ENCODE measurements at places on chromosomes 5 and 9. TPM values are rescaled to one million over a fixed set of nuclear protein-coding genes. Genes with fewer than 3 reads are reported as not detected.

DNA sequence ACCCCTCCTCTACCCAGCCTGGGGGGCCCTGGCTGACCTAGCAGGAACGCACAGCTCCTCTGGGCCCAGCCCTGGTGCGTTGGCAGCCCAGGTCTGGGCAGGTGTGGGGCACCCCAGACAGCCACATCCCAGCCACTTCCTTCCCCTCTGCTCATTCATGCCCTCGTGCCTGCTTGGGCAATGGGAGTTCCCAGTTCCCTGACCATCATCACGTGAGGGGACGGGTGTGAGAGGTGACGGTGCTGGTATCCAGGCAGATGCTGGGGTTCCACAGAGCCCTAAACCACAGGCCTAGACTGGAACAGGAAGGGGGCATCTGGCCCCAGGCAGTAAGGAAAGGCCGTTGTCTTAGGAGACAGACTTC, 8.4 kb downstream of the RALGDS start:
- peak; percentile 72 for DNase-seq

DNA sequence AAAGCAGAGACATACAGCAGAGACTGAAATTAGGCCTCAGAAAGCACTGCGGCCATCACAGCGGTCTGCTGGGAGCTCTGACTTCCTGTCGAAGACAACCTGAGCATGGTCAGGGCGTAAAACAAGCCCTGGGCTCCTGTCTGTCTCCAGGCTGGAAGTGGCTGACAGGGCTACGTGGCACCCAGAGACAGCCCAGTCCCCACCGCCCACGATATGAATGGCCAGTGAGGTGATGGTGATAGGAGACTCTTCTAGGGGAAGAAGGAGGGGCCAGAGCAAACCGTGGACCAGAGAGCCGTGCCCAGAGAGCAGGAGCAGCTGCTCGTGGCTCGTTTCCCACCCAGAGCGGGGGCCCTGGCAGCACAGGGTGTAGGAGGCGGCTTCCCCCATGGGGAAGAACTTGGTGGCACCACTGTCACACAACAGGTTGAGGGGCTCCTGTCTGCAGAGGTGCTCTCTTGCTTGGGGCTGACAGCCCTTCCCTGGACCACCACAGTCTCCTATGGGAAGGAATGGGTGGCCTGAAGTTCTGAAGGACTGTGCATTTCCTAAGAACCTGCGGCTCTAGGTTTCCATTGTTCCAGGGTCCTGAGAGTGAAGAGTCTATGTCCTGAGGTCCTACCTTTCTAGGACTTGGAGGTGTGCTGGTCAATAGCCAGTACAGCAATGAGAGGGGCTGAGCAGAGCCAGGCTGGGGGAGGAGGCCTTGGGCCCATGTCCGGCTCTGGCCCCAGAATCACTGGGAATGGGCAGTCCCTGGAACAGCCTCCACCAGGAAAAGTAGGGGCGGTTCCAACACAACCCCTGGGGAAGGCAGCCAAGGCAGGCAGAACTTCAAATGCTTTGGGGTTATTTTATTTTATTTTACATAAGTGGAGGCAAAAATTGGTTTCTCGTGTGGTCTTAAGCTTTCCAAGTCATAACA, 56.4 kb downstream of the BARX1 start:
- DNase-seq: no peak

Gene SPOCK1
- total RNA-seq: 39.8 TPM

Gene ZNG1A
- total RNA-seq: 16.1 TPM

DNA sequence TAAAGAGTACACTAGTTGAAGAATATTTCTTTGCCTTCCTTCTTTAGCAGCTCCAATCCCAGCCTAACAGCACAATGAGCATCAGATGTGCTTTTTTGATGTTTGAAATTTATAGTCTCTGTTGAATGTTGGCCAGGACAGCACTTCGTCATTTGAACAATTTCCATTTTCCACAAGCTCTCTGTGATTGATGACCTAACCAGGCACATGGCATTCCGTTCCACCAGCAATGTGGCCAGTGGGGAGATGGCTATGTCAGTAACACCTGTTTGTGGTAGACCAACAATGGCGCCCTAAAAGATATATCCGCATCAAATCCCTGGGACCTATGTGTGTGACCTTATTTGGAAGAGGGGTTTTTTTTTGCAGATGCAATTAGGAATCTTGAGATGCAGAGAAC, 66.8 kb downstream of the PALM2AKAP2 start:
- DNase-seq: no peak

Gene BARX1
- not detected for total RNA-seq

DNA sequence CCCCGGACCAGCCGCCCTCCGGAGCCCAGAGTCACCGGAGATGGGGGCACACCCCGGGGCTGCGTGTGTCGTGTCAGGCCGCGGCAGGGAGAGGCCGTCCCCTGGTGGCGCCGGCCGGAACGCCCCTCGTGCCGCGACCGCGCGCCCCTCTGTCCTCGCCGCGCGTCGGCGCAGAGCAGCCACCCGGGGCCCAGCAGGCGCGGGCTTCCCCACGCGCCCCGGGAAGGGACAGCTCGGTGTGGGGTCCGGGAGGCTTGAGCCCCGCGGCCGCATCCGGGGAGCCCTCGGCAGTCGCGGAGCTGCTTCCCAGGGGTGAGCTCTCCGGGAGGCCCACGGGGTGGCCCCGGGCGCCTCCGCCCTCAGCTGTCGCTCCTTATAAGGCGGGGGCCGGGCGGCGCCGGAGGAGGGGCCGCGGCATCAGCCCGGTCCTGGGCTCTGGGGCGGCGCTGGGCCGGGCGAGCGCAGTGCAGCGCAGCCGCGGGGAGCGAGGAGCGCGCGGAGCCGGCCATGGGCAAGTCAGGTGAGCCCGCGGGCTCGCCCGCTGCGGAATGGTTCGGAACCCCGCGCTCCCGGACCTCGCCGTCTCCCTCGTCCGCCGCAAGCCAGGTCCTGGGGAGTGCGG, at the start of gene GLIPR2:
Gene GLIPR2, plus strand, starts transcription at position 462 of the 622 bp plus-strand sequence. Its CDS starts 46 bp downstream, at position 508.
- DNase-seq: peak; percentile 64

- no peak for DNase-seq
Measured at GRCh38 chr5:154478752-154479159, 729 bp upstream of the HAND1 start.

GRCh38 chr5:54093861-54094260, 216.5 kb downstream of the ARL15 start:
- no peak for DNase-seq

Gene CCIN
- not detected for total RNA-seq

- DNase-seq: no peak
Measured at GRCh38 chr5:135710045-135710675, 124.3 kb upstream of the SLC25A48 start.

Gene PRUNE2
- 23.2 TPM for total RNA-seq

Gene ZNF354B
- 18.4 TPM for total RNA-seq

GRCh38 chr5:4345850-4346249, 750.2 kb downstream of the IRX1 start:
- no peak for DNase-seq

DNA sequence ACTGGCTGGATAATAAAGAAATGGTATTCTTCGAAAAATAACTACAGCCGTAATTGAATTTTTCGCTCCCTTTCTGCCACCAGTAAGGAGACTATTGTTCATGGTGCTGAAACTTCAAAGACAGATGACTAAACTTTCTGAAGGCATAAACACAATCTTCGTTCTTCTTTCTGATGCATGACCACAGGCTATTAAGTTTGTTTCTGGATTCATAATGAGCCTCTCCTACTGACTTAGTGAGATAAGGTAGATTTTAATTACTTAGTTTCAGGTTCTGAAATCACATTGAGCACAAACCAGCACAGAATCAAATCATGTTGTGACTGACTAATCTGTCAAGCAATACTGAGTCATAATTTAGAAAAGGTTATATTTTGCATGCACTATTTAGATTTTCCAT, 441.8 kb upstream of the CCNG1 start:
- no peak for DNase-seq

DNA sequence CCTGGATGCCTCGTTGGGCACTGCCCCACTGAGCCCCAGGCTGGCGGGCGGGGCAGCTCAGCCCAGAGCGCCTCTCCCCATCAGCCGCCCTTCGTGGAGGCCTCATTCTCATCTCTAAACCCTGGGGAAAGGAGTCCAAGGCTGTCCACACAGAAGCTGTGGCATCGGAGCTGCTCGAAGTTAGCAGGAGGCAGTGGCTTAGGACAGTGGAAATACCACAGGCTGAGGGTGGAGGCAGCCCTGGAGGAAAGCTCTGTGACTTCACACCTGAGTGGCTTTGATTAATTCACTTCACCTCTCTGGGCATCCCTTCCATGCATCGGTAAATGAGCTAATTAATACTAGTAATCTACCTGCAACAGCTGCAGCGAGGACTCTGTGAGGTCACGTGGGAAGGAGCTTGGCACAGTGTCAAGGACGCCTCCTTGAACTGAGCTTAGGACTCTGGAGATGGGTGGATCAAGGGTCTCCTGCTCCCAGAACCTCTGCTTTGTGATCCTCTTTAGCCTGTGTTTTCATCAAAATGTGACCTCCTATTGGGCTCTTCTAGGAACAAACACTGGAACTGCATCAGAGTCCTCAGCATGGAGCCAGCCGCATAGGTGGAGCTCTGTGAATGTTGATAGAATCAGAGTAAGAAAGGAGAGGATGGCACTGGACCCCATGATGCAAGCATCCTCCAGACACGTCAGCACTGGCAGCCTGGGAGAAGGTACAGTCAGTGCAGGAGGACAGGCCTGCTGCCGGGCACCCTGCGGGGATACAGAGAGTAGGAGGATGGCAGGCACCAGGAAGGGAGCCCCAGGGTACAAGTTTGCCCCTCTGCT, 842 bp upstream of the ANGPTL2 start:
- no peak for DNase-seq

Gene CHMP5
- 56.5 TPM for total RNA-seq

DNA sequence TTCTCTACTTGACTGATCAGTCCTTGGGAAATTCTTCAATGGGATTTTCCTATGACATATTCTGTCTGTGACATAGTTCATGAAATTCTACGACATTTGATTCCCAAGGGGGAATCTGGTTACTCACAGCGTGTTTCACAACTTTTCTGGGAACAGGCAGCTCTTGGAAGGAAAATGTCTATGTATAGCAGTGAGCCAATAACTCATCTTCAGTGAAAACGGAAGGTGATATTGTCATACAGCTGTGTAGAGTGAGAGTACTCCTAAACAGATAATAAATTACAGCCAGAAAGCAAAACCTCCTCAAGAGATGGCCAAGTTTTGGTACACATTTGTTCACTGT, 91.4 kb downstream of the C9orf152 start:
- no peak for DNase-seq

GRCh38 chr5:132183723-132184122, 43.9 kb downstream of the P4HA2 start:
- DNase-seq: no peak
